ENCODE measurements at places on chromosomes 11 and 22.
A peak's percentile ranks its signal among the peaks of the same experiment; 100 is the strongest.

DNA sequence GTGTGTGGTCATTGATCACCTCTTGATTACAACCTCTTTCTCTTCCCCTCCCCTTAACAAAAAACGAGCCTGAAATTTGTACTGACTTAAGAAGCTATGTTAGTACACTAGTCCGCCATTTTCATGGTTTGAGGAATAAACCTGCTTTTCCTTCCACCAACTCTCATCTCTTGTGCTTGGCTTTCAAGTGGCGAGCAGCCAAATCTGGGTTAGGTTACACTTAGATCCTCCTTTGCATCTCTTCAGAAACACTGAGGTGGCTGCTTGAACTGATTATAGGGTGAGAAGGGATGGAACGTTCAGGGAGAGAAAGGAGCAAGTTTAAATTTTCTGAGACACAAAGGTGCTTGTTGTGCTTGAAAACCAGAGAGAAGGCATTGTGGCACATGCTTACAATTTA, 2171.4 kb downstream of the LRRC4C start:
- no peak for DNase-seq

DNA sequence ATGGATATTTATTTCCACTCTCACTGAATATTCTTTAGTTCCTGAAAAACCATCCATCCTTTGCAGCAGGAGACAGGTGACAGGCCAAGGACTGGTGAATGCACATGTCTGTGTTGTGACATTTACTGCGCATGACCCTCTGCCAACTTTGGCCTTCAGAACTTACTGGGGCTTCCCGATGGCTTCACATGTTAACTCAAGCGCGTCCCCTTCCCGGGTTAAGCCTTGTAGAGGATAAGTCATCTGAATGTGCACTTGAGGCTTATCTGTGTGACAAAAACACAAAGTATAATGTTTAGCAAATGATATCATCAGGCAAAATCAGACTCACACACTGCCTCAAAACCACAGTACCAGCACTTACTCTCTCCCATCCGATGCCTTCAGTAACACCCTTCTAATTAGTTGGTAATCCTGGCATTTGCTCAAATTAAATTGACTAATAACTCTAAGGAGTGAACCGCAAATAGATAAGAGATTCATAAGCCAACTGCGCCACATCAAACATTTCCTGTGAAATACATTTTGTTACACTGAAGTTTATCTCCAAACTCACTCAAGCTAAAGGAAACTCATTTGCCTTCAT, 286.4 kb downstream of the CADM1 start:
- DNase-seq, result no peak

GRCh38 chr22:29914165-29914564, 31.2 kb downstream of the MTMR3 start:
- peak; percentile 49 for DNase-seq

- DNase-seq, result no peak
Observed at GRCh38 chr22:44249376-44250147, 63.2 kb downstream of the SHISAL1 start.

- DNase-seq, result no peak
Observed at GRCh38 chr11:18012122-18012905, 533 bp downstream of the SERGEF start.

DNA sequence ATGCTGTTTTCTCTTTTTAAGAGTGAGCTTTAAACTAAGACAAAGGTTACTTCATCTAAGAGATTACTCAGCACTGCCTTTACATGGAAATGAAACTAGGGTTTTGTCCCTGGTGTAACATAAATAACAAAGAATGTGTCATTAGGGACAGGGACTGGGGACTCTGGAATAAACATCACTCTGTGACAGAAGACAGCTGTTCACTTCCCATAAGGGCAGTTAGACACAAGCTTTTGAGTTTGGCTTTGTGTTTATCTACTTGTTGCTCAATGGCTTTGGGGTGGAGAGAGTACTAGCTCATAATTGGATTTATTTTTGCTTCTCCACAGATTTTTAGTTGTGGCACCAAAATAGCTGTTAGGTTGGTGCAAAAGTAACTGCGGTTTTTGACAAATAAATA, 154.5 kb downstream of the OR4C45 start:
- DNase-seq, result no peak

DNA sequence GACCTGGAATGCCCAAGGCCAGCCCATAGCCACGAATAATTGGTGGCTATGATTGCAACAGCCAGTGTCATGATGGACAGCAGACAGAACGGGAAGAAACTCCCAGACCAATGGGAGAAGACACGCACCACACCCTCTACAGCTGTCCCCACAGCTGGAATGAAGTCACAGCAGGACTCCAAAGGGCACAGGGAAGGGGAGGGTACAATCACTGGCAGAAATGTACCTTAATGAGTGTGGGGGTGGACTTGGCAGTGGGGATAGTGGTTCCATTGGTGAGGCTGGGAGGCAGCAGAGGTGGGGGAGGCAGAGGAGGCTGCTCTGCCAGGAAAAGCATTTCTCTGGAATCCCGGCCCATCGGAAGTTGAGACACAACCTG, 52.9 kb downstream of the SGSM3 start:
- no peak for DNase-seq
